ENCODE measurements at places on chromosomes 11 and 22.
A peak's percentile ranks its signal among the peaks of the same experiment; 100 is the strongest.

GRCh38 chr11:8277691-8278090, 14.0 kb upstream of the LMO1 start:
- DNase-seq, result peak; percentile 14

DNA sequence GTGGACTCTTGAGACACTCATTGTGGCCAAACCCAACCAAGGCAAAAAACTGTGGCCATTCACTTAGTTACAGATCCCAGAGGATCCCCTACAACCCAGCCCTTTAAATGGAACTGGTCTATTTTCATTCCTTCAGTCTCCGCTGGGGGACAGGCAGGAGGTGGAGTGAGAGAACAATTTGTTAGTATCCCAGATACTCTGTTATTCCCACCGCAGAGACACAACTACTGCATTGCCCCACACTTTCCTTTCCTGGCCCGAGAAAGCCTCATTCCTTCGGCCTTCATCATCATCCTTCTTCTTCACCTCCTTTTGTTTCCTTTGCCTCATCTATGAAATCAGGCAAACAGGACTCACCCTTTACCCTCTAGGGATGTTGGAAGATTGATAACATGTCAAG, 191.1 kb downstream of the NTM start:
- DNase-seq, result no peak

GRCh38 chr11:122661182-122661945, 5.8 kb downstream of the UBASH3B start:
- peak; percentile 69 for DNase-seq

DNA sequence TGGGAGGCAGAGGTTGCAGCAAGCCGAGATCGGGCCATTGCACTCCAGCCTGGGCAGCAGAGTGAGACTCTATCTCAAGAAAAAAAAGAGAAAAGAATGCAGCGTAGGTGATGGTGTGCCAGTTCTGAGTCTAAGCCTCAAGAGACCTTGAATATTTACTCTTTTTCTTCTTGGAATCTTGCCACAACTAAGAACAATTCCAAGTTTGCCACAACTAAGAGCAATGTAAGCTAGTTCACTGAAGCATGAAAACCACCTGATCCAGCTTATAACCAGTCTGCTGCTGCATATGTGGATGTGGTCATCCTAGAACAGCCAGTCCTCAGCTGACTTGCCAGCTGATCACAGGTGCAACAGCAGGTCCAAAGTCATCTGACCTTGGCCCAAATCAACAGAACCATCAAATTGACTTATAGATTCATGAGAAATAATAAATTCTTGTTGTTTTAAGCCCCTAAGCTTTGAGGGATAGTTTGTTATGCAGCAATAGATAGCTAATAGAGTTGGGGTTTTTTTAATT, 25.4 kb upstream of the SEZ6L start:
- no peak for DNase-seq

GRCh38 chr11:9001736-9002135, 2.1 kb downstream of the NRIP3 start:
- no peak for DNase-seq

GRCh38 chr11:119605137-119605665, 123.8 kb downstream of the NECTIN1 start:
- DNase-seq, result no peak

GRCh38 chr11:48116437-48117228, 100.0 kb upstream of the OR4B1 start:
- peak; percentile 34 for DNase-seq

DNA sequence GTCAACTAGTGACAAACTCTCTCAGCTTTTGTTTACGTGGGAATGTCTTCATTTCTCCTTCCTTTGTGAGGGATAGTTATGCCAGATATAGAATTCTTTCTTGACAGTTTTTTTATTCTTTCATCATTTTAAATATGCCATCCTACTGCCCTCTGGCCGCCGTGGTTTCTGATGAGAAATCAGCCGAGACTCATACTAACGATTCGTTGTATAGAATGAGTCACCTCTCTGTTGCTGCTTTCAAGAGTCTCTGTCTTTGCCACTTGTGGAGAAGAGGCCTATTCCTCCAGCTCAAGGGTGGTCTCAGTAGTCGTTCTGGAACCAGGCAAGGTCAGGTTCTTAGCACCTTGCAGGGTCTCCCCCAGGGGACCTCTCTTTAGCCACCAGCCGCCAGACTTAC, 8.0 kb downstream of the MYO7A start:
- no peak for DNase-seq

DNA sequence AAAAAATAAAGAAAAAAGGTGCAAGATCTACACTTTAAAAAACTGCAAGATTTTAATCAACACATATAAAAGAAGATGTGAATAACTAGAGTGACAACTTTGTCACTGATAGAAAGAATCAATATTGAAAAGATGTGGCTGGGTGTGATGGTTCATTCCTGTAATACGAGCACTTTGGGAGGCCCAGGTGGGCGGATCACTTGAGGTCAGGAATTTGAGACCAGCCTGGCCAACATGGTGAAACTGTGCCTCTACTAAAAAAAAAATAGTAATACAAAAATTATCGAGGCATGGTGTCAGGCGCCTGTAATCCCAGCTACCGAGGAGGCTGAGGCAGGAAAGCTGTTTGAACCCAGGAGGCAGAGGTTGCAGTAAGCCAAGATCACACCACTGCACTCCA, 21.0 kb upstream of the FBLN1 start:
- no peak for DNase-seq

GRCh38 chr11:110991661-110992355, 253.7 kb upstream of the POU2AF2 start:
- DNase-seq, result no peak

DNA sequence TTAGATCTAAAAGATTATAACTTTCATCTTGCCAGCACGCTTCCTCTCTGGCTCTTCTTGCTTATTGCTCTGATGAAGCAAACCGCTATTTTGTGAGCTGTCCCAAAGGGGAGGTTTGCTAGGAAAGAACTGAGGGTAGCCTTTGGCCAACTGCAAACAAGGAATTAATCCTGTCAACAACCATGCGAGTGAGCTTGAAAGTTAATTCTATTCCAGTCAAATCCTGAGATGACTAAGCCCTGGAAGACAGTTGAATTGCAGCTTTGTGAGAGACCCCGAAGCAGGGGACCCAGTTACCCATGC, 10.3 kb upstream of the RNF141 start:
- DNase-seq, result no peak

DNA sequence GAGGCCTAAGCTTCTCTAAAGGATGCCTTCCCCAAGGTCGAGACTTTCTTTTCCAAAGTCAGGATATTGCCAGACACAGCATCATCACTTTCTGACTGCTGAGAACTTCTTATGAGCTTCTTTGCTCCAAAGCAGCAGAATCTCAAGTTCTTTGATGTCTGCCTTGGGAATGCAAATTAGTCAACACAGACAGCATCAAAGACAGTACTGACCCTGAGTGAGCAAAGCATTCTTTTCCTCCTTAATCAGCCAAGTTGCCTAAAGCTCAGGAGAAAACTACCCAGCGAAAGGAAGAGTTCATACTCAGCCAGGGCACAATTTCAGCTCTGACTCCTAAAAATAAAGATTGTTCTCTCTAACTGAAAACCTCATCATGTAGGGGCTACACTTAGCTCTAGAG, 98.0 kb downstream of the SLC36A4 start:
- no peak for DNase-seq

GRCh38 chr22:26170795-26171580, 1.7 kb downstream of the SEZ6L start:
- peak; percentile 23 for DNase-seq

- DNase-seq, result no peak
These were observed 4.2 kb upstream of the HBD start for GRCh38 chr11:5238486-5238885.

DNA sequence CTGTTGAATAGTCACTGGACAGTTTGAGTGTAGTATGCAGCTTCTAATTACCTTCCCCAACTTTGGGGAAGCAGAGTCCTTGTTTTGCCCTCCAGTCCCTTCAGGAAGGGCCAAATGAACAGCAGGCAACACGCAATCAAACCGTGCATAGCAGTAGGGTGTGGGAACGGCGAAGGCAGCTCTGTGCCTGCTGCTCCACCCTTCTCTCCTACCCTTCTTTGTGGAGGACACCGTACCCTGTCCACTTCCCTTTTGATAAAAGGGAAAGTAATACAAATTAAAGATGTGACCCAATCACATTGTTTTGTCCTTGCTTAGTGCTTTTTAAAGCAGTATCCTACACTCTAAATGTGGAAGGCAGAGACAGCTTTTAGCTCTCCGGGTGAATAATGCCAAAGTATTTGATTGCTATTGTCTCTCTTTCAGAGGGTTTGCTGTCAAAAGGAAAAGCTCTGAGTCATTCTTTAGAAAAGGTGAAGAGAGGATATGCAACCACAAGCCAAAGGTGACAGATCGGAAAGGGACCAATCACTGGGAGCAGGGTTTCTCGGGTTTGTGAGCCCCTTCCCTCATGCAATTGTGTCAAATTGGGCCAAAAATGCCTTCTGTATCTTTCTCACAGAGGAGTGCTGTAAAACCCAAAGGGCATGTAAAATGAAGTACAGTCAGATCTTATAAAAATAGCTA, 407.3 kb upstream of the CCDC90B start:
- DNase-seq, result no peak

GRCh38 chr11:103031834-103032233, 60.1 kb downstream of the DCUN1D5 start:
- no peak for DNase-seq

Data from Caco-2 (cell line).